Cerebellar nuclear complex (tissue), 1 donor: ENCODE measurements at places on chromosomes 13 and 19.

DNA sequence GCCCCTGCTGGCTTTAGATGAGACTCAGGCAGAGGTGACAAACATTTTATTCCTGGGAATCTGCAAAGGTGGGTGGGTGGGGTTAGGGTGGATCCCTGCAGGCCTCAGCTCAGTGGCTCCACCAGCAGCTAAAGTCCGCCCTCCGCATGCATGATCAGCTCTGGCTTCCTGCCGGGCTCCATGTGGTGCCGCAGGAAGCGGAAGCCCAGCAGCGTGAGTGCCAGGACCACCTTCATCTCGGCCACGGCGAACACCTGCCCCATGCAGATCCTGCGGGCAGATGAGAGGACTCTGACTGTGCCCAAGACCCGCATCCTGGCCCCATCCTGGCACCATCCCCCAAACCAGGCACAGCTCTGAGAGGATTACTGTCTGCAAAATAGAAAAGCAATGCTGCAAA is 26.3 kb downstream of the CYP4F2 start:
- no peak for DNase-seq

GRCh38 chr13:64263285-64263684 is 2847.6 kb upstream of the PCDH20 start:
- no peak for DNase-seq

DNA sequence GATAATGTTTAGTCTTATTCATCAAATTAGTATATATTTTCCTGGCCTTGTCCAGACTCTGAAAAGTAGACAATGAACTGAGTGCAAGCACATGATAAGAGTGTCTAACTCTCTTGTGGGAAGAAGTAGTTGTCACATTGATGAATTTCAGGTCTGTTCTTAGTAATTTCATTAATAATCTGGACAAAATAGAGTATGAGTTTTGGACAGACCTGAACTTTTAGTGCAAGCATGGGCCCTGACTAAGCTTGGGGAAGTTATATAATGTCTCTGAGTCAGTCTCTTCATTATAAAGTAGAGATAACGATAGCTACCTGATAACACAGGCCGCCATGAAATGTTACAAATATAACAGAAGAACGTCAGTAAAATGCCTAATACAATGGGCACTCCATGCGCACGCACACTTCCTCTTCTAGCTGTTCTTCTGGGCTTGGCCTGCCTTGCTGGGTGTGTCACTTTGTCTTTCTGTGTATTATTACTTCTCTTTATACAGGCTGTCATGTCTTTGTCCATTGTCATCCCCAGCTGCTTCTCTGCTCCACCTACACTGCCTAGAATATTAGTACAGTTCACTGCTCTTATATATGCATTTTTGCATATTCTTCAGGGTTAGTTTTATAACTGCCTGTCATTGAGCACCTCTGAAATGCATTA is 129.1 kb upstream of the HTR2A start:
- no peak for DNase-seq

GRCh38 chr13:73194310-73194709 is 135.5 kb downstream of the KLF5 start:
- no peak for DNase-seq

- no peak for DNase-seq
Observed at GRCh38 chr13:37747071-37747612, 122.4 kb downstream of the TRPC4 start.

DNA sequence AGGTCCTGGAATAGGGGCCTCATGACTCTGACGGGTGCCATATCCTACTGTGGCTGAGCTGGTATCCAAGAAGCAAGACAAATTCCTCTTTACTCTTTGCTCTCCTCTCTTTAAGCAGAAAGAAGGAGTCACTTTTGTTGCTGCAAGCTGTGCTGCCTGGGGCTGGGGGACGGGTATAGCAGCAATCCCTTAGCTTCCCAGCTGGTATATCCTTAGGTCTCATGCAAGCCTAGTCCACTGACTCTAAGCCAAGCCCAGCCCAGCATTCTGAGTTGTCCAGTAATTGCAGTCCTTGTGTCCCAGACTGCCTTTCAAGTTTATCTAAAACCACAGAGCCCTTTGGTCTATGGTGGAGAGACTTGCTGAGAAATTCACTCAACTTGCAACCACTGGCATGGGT is 893.0 kb upstream of the PRR20A start:
- DNase-seq, result no peak

- DNase-seq, result no peak
Observed at GRCh38 chr13:30033681-30034457, 183.5 kb upstream of the UBL3 start.

DNA sequence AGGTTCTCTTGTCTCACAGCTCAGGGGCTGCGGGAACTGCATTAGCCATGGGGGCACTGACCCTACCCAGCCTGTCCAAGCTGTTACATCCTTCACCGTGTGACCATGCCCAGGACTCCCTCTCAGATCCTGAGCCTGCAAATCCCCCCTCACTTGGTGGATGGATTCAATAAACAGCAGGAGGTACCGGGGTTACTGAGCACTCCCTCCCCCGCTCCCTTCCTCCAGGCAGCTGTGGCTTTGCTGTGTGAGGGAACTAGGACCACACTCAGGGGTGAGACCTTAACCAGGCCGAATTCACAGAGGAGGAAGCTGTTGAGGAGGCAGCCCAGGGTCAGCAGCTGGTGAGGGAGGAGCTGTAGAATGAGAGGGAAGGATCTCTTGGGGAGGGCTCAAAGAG is 27.0 kb upstream of the CEACAM1 start:
- DNase-seq, result no peak

DNA sequence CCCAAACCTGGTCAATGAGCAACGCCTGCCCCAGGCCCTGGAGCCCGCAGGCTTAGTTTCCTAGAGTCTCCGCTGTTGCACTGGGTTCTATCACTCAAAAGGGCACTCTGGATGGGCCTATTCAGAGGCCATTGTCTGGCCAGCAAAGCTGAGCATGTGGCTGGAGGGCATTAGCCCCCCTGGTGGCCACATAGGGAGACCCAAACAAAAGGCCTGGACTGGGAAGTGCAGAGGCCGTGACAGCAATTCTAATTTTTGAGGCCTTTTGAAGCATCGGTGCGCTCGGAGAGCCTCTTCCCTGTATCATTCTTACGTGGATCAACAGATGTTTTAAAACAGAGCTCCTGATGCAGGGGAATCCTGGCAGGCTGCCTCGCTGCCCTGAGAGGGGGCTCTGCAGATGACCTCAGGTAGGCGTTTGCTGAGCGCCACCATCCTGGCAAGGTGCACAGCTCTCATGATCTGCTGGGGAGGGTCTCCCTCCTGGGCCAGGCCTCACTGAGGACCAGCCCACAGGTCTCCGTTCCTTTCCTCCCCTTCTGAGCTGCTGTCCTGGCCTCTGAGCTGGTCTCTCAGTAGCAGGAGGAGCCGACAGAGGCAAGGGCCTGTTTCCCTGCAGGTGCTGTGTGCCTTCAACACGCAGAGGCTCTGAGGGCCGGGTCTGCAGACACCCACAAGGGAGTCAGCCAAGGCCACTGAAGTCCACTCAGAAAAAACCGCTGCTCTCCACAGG is 190.5 kb downstream of the URI1 start:
- DNase-seq, result no peak

DNA sequence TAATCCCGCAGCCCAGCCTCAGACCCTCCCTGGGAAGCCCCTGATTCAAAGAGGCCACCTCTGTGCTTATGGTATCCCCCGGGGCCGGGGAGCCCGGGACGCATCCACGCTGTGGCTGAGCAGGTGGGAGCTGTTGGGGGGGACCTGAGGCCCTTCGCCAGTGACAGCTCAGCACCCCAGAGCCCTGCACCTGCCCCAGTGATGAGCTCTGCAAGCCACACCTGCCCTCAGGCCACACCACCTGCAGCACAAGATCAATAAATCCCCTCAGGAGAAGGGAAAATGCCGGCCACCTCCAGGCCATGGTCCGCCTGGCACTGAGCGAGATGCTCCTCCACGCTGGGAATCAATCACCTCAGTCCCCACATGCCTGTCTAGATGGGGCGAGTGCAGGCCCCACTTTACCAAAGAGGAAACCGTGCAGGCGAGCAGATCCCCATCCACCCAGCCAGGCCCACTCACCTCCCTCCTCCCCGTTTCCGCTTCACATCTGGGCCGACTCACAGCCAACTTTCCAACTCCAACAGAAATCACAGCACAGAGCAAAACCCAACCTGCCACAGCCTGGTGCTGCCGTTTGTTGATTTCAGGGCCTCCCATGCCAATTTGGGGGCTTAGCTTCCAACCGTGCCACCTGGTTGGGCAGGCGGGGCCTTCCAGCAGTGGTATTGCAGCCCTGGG is 12.8 kb downstream of the MOB3A start:
- no peak for DNase-seq

DNA sequence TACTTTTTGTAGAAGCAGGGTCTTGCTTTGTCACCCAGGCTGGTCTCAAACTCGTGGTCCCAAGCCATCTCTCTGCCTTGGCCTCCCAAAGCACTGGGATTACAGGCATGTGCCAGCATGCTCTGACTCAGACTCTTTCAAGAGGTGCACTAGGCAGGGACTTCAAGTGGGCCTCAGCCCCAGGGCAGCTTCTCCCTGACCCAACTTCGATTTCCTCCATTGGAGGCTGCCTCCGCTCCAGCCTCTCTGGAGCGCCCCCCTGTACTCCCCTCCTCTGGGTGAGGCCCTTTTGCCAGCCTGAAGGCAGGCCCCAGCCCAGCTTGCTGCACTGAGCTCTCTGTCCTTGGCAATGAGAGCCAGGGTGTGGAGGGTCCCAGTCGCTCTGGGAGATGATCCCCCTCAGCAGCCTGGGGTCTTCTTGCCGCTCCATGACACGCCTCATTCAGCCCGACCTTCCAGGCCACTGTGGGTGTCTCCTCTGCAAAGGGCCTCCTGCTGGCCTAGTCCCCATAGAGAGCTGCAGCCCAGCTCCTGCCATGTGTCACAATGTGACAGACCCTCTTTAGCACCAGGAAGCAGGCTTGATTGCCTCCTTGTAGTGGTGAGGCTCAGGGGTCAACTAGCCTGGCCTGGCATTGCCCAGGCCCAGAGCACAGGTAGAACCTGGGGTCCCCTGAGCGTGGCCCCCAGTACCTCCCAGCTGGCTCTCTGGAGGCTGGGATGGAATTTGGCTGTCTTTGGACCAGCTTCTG is 16.4 kb downstream of the CARM1 start:
- DNase-seq, result no peak

GRCh38 chr13:110341445-110342244 is 34.6 kb downstream of the COL4A2 start:
- DNase-seq, result no peak

- no peak for DNase-seq
Observed at GRCh38 chr13:46053162-46054012, 841 bp upstream of the ZC3H13 start.

DNA sequence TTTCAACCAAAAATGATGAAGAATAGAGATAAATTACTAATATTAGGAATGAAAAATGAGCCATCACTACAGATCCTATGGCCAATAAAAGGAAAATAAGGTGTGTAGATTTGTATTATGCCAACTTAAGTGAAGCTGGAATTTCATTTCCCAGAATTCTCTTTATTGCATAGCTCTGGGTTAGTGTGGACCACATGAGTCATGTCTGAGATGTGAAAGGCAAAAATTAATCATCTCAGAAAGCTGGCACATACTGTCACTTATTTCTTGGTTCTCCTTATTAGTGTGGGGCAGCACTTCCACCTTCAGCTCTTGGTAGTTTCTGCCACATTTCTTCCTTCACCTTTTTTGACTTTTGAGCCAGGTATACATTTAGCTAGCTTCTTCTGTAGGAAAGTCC is 82.6 kb downstream of the KATNAL1 start:
- no peak for DNase-seq

DNA sequence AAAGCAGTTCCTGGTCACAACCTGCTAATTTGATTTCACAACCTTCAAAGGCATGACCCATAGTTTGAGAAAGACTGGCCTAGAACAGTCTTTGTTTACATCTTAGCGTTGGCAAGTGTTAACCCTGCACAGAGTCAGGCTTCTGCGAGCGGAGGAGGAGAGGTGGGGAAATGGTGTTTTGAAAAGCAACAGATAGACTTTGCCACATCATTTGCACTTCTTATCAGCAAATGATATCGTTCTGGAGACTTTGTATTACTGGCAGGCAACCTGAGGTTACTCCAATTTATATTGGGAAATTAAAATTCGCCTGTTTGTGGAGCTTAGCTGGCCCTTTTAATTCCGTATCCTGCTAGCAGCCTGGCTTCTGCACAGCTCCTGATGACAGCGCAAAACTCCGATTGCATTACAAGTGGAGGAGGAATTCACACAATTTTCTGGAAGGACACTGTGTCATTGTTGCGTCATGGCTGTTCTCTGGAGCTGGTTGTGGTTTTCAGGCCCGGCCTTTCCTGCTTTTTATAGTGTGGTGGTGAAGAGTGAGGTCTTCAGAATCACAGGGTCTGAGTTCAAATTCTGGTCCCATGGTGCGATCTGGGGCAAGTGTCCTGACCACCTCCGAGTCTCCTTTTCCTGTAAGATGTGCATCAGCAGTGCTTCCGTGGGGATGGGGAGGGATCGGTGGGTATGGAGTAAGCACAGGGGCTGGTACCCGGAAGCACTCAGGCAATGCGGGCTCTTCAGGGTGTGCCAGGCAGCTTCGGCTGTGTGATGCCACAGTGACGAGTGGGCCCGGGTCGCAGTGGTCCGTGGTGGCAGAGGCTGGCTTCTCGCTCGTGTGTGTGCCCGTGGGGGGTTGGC is 49.1 kb upstream of the EHD2 start:
- no peak for DNase-seq
